Glutamatergic neuron (in vitro differentiated cells): ENCODE measurements at places on chromosomes 13 and 19.

GRCh38 chr19:6015841-6016545 lies 38.1 kb upstream of the RANBP3 start:
- DNase-seq = no peak

- DNase-seq = no peak
Observed at GRCh38 chr13:104206450-104207044, 1140.3 kb upstream of the SLC10A2 start.

GRCh38 chr13:74169676-74170075 lies 35.5 kb upstream of the KLF12 start:
- DNase-seq = no peak

DNA sequence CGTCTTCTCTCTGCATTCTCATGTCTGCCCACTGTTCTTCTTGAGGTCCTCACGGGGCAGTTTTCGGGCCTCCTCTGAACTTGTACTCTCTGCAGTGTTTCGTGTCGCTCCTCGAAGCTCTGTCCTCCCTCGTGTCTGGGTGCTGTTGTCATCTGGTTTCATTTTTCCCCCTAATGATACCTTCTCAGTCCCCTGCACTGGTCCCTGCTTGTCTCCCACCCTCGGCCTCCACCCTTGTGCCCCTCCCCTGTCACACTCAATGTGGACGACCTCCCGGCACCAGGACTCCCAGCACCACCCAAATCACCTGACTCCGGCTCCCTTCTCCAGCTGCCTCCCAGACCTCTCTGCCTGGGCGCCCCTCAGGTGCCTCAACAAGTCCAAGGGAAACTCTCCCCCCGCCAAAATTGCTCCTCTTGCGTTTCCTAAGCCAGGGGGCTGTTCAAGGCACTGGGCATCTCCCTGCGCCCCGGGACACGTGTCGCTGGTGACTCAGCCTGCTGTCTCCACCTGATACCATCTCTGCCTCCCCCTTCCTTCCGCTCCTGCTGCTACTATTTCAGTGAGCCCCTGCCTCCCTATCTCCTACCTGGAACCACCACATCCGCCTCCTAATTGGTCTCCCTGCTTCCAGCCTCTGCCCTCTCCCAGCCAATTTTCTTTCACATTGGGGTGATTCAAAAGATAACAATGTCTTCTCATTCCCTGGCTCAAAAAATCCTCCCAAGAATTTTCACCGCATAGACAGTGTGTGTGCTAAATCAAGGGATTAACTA lies 49.5 kb downstream of the RFX2 start:
- DNase-seq = no peak

- no peak for DNase-seq
Observed at GRCh38 chr13:41286370-41286769, 23.0 kb upstream of the MTRF1 start.

DNA sequence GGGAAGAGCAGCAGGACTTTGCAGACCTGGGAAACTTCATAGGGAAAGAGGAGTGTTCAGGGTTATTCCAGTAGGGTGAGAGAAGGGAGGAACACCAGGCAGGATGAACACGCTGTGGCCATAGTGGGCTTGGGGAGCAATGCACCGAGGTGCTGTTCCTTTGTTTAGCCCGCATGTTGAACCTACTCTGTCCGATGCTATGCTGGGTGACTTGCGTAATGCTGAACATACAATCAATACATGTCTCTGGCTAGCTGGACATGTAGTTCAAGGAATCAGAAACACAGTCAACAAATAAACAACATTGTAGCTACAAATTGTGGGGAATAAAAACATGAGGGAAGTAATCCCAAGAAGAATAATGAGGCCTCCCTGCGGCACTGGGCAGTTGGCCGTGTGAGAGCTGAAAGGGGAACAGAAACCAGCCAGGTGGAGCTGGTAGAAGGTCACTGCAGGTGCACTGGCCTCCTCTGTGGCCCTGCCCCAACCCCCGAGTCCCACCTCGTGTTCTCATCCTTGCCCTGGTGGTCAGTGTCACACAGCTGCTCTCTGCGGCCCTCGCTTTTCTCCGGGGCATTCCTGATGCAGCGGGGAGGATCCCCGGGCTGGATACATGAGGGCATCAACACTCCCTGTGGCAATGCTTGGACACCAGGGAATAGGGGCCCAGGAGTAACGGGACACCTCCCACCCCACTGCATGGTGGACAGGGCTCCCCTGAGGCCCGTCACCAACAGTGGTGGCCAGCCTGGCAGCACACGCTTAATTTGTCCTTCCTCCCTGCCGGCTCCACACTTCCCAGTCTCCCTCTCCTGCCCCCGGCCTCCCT lies 36.9 kb upstream of the TUBGCP3 start:
- no peak for DNase-seq

GRCh38 chr19:36331353-36332228 lies 47.4 kb downstream of the ZFP14 start:
- peak; percentile 89 for DNase-seq

GRCh38 chr13:76474356-76474755 lies 411.8 kb downstream of the KCTD12 start:
- no peak for DNase-seq

GRCh38 chr19:54918499-54918898 lies 12.6 kb downstream of the NCR1 start:
- DNase-seq = no peak

GRCh38 chr19:54325194-54325621 lies 12.2 kb upstream of the LILRA5 start:
- DNase-seq = no peak

GRCh38 chr13:98449273-98449672 lies 127.6 kb downstream of the STK24 start:
- no peak for DNase-seq

DNA sequence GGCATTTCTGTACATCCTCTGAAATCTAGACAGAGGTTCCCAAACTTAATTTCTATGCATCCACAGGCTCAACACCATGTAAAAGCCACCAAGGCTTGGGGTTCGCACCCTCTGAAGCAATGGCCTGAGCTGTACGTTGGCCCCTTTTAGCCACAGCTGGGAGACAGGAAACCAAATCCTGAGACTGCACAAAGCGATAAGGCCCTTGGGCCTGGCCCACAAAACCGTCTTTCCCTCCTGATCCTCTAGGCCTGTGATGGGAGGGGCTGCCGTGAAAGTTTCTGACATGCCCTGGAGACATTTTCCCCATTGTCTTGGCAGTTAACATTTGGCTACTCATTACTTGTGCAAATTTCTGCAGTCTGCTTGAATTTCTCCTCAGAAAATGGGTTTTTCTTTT lies 766.4 kb downstream of the GPC5 start:
- no peak for DNase-seq

- DNase-seq = no peak
Observed at GRCh38 chr13:23752111-23753001, 136.8 kb downstream of the MIPEP start.

DNA sequence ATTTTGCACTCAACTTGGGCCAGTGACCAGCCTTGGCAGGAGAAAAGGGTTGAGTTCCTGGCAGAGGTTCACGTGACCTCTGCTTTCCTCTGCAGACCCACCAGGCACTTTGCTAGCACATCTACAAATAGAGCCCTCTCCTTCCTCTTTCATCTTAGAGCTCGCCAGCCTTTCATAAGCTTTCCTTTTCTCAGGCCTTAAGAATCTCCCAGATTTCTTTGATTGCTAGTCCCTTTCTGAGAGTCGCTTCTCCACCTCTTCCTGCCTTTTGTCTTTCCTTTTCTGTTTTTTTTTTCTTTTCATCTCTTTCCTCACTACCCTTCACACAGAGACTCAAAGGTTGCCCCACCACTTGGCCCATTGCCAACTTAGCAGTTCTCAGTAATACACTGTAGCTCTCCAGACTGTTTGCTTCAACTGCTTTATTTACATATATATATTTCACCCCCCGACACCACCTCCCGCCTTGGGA lies 375.7 kb upstream of the SPRY2 start:
- peak; percentile 16 for DNase-seq

DNA sequence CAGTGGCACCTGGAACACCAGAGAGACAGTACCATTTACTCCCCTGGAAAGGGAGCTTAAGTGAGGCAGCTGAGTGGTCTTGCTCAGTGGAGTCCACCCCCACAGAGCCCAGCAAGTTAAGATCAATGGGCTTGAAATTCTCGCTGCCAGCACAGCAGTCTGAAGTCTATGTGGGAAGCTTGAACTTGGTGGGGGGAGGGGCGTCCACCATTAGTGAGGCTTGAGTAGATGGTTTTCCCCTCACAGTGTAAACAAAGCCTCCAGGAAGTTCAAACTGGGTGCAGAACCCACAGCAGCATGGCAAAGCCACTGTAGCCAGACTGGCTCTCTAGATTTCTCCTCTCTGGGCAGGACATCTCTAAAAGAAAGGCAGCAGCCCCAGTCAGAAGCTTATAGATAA lies 30.3 kb upstream of the CEACAM4 start:
- DNase-seq = no peak

GRCh38 chr13:94925263-94925662 lies 212.9 kb upstream of the SOX21 start:
- DNase-seq = no peak

- DNase-seq = no peak
Observed at GRCh38 chr19:38554676-38555141, 63.0 kb downstream of the MAP4K1 start.

- no peak for DNase-seq
Observed at GRCh38 chr13:73467125-73467524, 408.3 kb downstream of the KLF5 start.

DNA sequence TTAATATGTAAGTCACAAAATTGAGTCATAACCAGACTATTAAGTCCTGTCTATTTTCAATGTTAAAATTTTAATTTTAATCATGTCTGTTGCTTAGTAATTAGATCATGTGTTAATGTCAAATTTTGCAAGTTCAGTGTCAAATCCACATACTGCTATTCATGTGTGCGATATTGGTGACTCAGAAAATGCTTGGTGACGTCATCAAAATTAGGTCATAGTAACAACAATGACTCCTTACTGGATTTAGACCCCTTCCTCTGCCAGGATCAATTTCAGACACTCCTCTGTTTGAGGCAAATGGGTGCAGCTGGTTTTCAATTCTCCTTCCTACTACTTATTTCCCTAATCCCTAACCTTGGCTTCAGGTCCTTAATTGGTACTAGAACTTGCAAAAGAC lies 1394.3 kb upstream of the SLC10A2 start:
- DNase-seq = no peak

DNA sequence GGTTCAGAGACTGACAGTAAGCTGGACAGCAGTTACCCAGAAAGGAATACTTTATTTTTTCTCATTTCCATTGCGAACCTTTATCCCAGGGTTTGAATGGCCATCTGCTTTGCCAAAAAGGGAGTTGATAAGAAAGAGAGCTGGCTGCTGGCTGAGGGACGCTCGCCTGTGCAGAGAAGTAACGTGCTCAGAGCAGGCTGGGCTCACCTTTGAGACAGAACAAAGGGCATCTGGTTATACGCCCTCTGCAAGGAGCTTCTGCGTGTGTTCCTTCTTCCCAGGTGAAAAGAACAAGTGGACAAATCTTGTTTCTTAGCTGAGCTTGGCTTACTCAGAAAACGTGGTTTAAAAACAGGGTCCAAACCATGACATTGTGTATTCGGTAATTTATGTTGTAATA lies 47.4 kb downstream of the EFNB2 start:
- no peak for DNase-seq

GRCh38 chr13:96796091-96796633 lies 198.1 kb downstream of the OXGR1 start:
- no peak for DNase-seq

DNA sequence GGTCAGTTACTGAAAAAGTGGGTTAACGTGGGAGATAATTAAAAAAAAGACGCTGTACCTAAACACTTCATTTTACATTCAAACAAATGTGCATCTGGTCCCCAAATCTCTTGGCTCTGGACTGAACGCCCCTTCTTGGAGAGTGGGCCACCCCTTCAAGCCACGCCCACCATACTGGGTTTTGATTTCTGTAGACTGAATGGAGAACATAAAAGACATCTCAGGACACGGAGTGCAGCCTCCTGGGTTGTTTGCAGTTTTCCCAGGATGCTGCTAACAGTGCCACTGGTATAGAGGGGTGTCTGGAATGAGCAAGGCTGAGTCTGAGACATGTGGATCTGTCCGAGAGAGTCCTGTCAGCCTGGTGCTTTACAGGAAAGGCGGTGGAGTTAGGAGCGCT lies 10.6 kb downstream of the TFDP1 start:
- no peak for DNase-seq

DNA sequence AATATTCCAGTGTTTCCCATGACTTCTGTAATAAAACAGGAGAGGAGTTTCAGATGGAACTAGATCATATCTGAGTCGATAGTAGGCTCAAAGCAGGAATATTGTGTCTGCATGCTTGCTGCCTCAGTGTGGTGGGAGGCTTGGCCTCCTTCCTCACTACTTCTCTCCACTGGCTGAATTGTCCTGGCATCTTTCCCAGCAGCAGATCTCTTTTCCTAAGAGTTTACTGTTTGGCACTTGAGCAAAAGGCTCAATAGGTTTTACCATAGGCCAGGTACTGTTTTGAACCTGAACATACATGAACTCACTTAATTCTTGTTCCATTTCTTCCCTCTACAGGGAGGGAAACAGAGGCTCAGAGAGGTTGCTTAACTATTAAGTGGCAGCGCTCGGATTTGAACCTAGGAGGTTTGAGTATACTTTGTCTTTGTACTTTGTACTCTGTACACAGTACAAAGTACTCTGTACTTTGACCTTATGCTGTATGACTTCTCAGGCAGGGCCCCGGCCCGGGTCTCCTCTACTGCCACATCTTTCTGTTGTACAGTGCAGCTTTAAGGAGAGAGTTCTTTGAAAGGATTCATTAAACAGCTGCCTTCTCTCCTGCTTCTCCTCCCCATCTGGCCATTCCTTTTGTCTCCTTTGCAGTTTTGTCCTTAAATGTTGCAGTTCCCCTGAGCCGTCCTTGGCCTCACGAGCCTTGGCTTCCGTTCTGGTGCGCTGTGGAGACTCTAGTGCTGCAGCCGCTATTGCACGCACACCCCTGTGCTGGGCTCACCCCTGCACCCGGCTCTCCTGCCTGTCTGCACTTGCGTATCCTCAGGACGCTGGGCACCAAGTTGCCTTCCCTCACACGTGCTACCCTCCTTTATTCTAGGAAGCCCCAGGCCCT lies 8.1 kb downstream of the B3GLCT start:
- peak; percentile 34 for DNase-seq

DNA sequence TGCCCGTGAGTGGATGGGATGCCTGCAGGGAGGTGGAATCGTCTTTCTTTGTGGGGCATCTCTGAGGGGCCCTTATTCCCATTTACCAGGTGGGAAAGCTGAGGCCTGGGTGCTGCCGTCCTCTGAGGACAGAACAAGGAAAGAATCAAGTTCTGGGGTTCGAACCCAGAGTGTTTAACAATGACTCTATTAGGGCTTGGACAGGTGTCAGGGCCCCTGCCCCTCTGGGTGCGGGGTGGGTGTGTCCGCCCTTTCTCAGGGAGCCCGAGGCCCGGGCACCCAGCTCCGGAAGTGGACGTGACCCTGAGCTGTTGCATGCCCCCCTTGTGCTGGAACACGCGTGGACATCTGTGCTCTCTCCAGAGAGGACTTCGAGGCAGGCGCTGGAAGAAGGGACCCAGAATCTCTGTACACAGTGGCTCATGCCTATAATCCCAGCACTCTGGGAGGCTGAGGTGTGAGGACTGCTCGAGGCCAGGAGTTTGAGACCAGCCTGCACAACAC lies 10.8 kb downstream of the NDUFA11 start:
- no peak for DNase-seq

- DNase-seq = no peak
Observed at GRCh38 chr19:18481505-18482222, 40.2 kb downstream of the ELL start.
